ENCODE measurements at places on chromosomes 4 and X.

DNA sequence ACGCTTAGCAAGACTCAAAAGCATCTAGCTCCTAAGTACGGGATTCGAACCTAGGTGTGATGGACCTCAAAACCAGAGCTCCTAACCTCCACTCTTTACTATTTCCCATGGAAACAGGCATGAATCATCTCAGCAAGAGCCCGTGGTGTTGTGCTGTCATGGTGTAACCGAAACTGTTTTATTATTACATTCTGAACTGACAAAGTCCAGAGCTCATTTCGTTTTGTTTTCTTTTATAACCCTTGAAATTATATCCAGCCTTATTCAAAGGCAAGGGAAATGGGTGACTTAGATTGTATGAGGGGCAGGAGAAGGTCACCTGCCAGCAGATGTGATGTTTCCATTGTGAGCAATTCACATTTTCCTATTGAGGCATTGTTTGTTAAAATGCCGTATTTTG is 301.1 kb downstream of the FRMPD4 start:
- DNase-seq: no peak

DNA sequence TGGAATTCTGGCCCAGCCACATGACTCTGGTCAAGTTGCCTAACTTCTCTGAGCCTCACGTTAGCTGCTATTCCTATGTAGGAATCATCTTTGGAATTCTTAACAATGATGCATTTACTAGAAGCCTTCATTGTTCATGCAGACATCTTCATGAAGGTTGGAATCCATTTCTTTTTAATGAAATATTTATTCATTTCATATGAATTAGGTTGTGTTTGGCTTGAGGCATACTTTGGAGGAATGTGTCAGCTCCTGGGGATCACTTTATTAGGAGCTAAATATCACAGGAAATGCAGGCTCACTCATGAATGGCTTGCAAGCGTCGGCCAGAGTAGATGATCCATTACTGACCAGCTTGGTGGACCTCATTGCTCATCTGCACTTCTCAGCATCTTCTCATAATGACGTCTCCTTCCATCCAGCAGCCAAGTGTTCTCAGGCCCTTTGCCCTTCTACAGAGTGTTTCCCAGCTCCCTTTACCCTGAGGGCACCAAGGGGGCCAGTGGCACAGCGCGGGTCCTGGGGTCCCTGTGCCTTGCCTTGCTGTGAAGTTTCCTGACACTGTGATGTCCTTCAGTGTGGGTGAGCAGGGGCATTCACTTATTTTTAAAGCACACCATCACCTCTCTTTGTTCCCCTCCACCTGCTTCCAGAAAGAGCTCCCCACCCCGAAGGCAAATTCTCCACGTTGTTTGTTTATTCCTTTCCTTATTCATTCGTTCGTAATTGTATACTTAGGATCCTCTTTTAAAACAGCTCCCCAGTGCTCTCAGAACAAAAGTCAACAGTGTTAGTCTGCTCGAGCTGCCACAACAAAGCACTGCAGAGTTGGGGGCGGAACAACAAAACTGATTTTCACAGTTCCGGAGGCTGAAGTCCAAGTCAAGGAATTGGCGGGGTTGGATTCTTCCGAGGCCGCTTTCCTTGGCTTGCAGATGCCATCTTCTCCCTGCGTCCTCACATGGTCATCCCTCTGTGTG is 106.8 kb downstream of the STK32B start:
- no peak for DNase-seq

- DNase-seq: no peak
Observed at GRCh38 chr4:16089156-16089555, 5.3 kb upstream of the PROM1 start.

GRCh38 chr4:22091906-22092305 is 143.3 kb upstream of the KCNIP4 start:
- no peak for DNase-seq

- no peak for DNase-seq
Observed at GRCh38 chrX:41870719-41871151, 52.6 kb downstream of the CASK start.

DNA sequence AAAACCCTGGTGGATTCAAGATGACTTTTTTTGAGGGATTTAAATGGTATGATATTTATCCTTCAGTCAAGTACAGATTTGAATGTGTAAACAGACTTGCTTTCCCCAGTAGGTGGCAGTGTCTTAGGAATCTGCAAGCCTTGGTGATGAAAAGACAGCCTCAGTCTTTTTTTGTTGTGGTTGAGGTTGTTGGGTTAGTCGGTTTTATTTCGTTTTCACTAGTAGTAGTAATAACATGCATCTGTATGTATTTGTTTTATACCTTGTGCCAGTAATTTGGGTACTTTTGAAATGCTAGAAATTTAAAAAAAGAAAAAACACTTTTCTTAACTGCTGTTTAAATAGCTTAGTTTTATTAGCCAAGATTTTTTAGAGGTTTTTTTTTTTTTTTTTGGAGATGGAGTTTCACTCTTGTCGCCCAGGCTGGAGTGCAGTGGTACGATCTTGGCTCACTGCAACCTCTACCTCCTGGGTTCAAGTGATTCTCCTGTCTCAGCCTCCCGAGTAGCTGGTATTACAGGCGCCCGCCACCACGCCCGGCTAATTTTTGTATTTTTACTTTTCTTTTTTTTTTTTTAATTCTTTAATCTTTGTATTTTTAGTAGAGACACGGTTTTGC is 39.2 kb downstream of the COPS4 start:
- peak; percentile 30 for DNase-seq

GRCh38 chrX:13250826-13251580 is 68.8 kb downstream of the ATXN3L start:
- peak; percentile 53 for DNase-seq

GRCh38 chrX:55907968-55908607 is 190.5 kb downstream of the RRAGB start:
- no peak for DNase-seq

DNA sequence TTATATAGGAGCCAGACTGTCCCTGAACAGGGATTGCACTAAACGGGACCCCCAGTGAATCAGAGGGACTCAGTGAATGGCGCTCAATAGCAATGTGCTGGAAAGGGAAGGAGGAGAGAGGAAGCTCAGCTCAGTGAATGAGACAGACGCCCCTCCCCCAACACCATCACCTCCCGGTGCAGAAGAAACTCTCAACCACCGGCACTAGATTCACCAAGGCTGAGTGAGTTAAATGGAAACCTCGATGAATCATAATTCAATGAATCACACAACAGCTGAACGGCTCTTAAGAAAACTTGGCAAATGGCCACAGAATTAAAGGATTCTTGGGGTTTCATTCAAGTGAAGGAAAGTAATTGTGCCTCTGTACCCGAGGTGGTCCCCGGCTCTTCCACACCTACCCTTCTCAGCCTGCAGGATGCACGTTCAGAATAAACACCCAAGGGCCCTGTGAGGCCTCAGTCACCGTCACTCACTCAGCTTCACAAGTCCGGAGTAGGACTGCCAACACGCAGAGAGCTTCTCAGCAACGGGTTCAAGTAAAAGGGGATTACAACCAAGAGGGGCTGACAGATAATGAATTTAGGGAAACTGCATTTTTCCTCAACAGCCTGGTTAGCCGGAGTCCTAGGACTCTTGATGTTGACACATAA is 29.3 kb downstream of the CRMP1 start:
- DNase-seq: peak; percentile 80

GRCh38 chr4:88511236-88511635 is 12.3 kb downstream of the PYURF start:
- DNase-seq: no peak

GRCh38 chr4:95701500-95702170 is 138.3 kb upstream of the PDHA2 start:
- DNase-seq: no peak

- no peak for DNase-seq
Observed at GRCh38 chr4:138348055-138348454, 105.9 kb upstream of the SLC7A11 start.

GRCh38 chr4:657338-657833 is 16.7 kb downstream of the ATP5ME start:
- no peak for DNase-seq

DNA sequence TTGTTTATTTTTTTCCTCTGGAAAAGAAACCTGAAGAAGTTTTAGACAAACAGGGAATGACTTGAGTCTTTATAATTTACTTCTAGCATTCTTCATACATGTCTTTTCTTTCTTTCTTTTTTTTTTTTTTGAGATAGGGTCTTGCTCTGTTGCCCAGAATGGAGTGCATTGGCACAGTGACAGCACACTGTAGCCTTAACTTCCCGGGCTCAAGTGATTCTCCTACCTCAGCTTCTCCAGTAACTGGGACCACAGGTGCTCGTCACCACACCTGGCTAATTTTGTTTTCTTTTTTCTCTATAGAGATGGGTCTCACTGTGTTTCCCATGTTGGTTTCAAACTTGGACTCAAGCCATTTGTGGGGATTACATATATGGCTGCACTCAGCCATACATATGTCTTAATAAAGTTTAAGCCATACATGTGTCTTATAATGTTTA is 71.8 kb downstream of the RAPGEF2 start:
- no peak for DNase-seq

- DNase-seq: peak; percentile 75
Observed at GRCh38 chr4:116358633-116359222, 726.6 kb downstream of the TRAM1L1 start.

DNA sequence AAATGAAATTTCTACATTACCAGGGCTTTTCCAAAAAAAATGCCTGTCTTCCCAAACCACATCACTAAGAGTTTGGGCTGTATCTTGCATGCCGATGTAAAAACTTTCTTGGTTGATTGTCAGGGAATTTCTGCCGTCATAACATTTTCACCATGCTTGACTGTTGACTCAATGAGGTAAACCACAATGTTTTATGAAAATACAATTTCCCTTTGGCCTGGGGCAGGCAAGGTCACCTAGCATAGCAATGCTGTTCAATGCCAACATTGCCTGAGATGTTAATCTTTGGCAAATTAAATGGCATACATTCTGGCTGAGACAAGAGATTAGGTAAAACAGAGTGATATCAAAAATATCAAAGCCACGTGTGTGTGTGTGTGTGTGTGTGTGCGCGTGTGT is 137.1 kb upstream of the TBL1X start:
- no peak for DNase-seq

DNA sequence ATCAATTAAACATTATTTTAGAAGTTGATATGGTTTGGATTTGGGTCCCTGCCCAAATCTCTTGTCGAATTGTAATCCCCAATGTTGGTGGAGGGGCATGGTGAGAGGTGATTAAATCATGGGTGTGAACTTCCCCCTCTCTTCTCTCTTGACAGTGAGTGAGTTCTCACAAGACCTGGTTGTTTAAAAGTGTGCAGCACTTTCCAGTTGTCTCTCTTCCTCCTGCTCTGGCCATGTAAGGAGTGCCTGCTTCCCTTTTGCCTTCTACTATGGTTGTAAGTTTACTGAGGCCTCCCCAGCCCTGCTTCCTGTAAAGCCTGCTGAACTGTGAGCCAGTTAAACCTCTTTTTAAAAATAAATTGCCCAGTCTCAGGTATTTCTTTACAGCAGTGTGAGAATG is 141.4 kb downstream of the GALNTL6 start:
- DNase-seq: peak; percentile 5

- DNase-seq: no peak
Observed at GRCh38 chr4:123606946-123607542, 210.4 kb downstream of the SPRY1 start.

DNA sequence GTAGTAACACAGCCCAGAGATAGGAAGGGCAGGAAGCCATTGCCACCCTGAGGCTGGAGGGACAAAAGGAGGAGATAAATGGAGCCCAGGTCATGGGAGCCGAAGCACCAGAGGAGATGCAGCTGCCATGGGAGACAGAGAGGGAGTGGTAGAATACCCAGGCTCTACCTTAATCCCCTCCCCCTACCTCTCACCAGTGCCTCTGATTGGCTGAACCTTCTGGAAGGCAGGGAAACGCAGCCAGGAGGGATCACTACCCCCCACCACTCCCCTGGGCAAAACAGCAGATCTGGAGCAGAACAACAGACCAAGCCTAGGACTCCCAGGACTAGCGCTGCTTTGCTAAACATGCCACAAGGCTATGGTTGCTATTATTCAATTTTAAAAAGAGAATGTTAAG is 114.2 kb downstream of the ZNF827 start:
- DNase-seq: no peak

DNA sequence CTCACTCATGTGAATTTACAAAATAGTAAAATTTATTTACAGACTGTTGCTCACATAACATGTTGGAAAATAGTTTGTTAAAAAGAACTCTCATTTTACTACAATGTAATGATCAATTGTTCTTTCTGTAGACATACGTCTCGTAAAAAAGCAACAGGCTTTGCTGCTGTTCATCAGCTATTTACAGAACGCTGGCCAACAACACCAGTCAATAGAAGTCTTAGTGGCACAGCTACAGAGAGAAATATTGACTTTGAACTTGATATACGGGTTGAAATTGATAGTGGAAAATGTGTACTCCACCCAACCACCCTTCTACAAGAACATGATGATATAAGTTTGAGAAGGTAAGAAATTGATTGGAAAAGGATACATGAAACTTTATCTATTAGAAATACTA is 47.6 kb upstream of the ADAD1 start:
- no peak for DNase-seq

DNA sequence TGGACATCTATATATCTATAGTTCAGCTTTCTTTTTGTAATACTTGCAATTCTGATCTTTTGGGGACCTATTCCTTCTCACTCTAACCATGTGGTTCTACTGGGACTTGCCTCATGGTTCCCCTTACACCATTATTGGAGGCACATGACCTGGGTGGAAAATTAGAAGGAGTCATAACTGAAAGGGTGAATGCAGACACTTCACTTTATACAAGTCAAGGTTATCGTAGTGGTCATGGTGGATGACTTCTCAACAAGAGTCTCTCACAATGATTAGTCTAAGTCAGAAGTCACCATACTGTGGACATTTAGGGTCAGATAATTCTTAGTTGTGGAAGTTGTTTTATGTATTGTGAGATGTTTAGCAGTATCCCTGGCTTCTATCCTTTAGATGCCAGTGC is 10.5 kb upstream of the EIF4E start:
- DNase-seq: no peak

DNA sequence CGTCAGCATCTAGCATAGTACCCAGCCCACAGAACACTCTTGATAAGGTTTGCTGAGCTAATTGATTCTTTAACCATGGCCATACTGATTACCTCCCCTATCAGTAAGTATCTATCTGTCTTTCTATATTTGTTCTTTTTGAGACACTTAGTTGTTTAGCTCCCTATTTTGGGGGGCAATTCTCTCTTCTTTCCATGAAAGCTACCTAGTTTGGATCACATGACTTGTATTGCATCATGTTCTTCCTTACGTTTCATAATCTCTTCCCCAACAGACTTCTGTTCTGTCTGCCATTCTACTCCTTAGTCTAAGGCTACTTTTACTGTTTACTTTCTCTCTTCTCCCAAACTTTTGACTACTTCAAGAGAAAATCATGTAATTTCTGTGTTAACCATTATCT is 39.0 kb downstream of the TBC1D19 start:
- no peak for DNase-seq

- no peak for DNase-seq
Observed at GRCh38 chr4:119471259-119471658, 149.3 kb upstream of the FABP2 start.
